C1 segment of cervical spinal cord (tissue), 14 donors: ENCODE measurements at places on chromosomes 7 and 10.

DNA sequence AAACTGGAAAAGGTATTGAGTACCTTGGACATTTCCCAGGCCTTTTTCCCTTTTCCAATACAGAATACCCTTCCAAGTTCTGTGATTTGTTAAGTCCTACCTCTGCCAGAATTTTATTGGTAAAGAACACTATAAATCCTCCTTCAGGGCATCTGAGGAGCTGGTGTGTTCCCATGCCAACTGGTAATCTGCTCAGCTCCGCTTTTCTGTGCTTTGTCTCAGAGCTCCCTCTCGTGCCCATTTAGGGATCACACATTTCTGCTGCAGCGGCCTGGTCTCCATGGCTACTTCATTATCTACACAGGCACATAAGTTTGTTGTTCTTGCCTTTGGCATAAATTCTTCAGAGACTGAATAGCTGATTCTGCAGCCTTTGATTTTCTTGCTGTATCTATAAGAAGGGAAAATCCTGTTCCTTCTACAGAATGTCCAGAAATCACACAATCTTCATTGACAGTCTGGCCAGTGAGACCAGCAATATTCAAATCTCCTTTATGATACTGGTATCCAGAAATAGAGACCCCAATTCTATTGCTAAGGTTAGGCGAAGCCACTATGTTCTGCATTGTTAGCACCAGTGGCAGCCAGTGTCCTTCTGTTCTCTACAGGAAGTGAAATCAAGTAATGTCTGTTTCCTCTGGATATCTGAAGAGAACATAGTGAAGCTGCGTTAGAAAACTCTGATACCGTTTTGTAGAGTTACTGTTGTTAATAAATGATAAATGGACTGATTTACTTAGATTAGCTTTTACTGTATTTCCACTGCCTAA, 51.9 kb downstream of the DENND11 start:
- peak; percentile 20 for DNase-seq

- DNase-seq = no peak
Observed at GRCh38 chr7:16083931-16084330, 337.4 kb downstream of the CRPPA start.

- DNase-seq = no peak
Observed at GRCh38 chr7:1022356-1022755, 22.0 kb upstream of the GPR146 start.

DNA sequence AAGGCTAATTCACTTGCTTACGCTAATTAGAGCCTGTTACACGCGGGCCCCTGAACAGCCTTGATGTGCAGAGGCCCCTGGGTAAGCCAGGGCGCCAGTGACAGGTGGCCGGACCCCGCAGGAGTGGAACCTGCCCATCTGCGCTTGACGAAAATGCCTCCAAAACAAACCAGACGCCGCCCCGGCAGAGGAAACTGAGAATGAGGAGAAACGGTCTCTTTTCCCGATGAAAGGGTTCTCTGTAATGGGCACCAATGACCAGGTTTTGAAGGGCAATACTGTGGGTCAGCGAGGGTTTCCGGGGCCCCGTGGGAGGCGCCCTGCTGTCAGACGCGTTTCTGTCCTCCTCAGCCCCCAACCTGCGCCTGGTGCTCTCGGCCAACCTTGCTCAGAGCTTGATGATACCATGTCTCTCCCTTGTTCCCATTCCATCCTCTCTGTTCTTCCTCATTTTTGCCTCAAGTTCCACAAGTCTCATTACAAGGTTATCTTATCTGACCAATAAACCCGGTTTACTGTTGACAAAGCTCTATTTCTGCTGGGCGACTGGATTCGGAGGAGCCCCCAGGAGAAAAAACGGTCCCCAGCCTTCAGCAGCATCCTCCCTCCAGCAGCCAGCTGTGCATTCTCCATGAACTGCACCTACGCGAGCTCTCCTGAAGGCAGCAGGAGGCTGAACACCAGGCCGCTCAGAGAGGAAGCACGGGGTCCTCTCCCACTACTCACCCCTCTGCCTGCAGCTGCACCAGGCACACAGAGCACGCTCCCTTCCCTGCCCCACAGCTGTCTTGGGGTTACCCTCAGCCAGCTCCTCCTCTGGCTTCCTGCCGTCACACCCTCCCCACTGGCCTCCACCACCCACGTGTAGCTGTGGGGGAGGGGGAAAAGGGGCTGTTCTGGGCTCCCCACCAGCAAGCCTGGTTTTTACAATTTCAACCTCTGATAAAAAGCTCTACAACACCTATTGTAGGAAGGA, 202.0 kb downstream of the MAD1L1 start:
- DNase-seq = no peak

GRCh38 chr7:27000496-27000895, 95.3 kb downstream of the HOXA1 start:
- no peak for DNase-seq

- no peak for DNase-seq
Observed at GRCh38 chr10:88106366-88106765, 242.9 kb downstream of the PTEN start.

GRCh38 chr7:83819911-83820310, 171.0 kb upstream of the SEMA3E start:
- DNase-seq = no peak

GRCh38 chr10:121616291-121616690, 18.0 kb upstream of the FGFR2 start:
- DNase-seq = no peak

- no peak for DNase-seq
Observed at GRCh38 chr7:155283565-155284194, 14.0 kb upstream of the INSIG1 start.

- DNase-seq = no peak
Observed at GRCh38 chr7:36304099-36304425, 85.6 kb upstream of the ANLN start.

GRCh38 chr10:14536241-14537213, 205.8 kb upstream of the FRMD4A start:
- DNase-seq = no peak

- DNase-seq = no peak
Observed at GRCh38 chr10:13773496-13774170, 186.9 kb downstream of the PRPF18 start.

- DNase-seq = no peak
Observed at GRCh38 chr10:133082685-133083421, 4.9 kb upstream of the ADGRA1 start.
